ENCODE measurements at places on chromosomes 1 and 21. TPM values are rescaled to one million over a fixed set of nuclear protein-coding genes. Genes with fewer than 3 reads are reported as not detected.

DNA sequence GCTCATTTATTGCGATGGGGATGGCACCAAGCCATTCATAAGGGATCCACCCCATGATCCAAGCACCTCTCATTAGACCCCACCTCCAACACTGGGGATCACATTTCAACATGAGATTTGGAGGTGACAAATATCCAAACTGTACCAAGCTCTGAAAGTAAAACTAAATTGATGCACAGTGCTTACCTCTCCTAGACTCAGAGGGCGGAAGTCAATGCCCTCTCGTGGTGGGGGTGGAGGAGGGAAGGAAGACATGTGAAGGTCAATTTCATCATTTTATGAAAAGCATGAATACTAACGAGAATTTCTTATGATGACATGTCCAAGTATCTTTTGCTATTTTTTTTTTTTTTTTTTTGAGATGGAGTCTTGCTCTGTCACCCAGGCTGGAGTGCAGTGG, 120.0 kb downstream of the PGBD5 start:
- DNase-seq, result no peak

The CLCA4 gene
- total RNA-seq, result not detected

The DNAJC28 gene
- 0.54 TPM for total RNA-seq

DNA sequence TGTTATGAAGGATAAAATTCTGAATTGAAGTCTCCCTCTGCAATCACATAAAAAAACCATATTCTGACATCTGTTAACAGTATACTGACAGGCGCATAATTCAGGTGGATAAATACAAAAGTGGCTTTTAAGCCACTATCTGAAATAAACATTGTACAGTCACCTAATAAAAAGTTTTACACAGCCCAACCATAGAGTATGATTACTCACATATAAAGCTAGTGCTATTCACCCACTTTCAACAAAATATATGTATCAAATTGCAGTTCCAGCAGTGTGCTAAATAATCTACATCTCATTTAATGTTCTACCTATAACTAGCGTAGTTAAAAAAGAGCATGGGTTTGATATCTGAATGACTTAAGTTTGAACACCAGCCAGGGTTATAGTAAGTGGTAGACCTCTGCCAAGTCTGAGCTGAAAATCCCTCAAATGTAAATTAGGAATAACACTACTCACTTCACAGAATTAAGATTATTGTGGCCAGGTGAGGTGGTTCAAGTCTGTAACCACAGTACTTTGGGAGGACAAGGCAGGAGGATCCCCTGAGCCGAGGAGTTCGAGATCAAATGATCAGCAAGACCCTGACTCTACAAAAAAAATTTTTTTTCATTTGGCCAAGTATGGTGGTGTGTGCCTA, 3.9 kb downstream of the EGLN1 start:
- DNase-seq, result no peak

- no peak for DNase-seq
Observed at GRCh38 chr1:115135681-115136080, 46.4 kb upstream of the TSPAN2 start.

- no peak for DNase-seq
Observed at GRCh38 chr1:227786673-227787512, 28.6 kb upstream of the PRSS38 start.

- no peak for DNase-seq
Observed at GRCh38 chr21:43758111-43758641, 17.9 kb downstream of the CSTB start.

- no peak for DNase-seq
Observed at GRCh38 chr21:28770867-28771661, 221.6 kb downstream of the LTN1 start.

The SPAG17 gene
- total RNA-seq, result 0.81 TPM

DNA sequence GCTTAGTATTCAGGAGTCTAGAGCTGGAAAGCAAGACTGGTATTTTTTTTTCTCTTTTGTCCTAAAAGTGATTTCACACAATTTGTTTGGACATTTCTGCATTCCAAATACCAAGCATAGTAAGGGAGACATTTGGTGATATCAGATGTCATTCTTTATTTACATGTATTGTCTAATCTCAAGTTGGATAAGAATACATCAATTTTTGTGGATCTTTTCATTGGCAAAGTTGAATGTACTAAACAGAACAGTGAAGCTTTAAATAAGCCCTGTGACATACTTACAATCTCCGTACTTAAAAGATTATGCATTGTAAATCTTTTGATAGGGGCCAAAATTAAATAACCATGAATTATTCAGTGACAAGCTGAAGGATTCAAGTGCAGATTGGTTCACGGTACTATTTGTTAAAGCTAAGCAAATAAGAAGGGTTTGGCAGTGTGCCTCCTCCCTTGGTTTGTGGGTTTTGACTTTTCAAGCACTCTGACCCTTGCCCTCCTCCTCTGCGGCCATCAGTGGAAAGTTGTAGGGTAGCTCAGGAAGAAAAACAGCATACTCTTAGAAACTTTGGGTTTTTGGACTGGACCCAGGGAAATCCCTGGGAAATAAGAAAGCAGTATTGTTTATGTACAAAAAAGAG, 663.7 kb downstream of the ADGRL2 start:
- DNase-seq, result peak; percentile 13

DNA sequence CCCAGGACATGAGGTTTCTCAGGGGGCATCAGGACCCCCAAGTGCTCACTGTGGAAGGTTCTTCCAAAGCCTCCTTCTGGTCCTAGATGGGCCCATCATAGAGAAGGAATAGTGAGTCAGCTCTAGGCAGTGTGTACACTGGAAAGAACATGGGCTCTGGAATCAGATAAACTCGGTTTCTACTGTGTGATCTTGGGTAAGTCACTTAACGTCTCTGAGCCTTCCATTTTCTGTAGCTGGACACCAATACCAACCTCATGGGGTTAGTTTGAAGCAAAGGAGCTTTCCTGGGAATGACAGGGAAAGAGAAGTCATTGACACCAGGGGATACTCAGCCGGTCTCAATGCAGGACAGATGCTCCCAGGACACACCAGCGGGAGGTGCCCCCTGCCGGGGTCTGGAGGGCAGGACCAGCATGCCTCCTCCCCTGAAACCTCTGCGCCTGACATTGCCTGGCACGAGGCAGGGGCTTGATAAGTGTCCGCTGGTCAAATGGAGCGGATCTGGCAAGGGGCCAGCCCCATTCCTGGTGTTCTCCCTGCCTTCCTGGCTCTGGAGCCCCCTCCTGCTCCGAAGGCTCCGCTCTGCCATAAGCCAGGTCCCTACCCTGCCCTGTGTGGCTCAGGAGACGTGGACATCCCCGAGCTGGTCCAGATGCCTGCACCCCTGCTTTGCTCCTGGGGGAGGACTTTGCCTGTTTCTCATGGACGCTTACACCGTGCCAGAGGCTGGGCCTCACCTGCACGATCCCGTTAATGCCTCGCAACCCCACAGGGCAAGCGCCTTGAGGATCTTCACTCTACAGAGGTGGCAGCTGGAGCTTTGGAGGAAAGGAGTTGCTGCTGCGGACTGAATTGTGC, 52.8 kb downstream of the EDN2 start:
- DNase-seq, result no peak

The SLC45A3 gene
- 78.6 TPM for total RNA-seq

The VWA5B1 gene
- under 0.01 TPM for total RNA-seq

DNA sequence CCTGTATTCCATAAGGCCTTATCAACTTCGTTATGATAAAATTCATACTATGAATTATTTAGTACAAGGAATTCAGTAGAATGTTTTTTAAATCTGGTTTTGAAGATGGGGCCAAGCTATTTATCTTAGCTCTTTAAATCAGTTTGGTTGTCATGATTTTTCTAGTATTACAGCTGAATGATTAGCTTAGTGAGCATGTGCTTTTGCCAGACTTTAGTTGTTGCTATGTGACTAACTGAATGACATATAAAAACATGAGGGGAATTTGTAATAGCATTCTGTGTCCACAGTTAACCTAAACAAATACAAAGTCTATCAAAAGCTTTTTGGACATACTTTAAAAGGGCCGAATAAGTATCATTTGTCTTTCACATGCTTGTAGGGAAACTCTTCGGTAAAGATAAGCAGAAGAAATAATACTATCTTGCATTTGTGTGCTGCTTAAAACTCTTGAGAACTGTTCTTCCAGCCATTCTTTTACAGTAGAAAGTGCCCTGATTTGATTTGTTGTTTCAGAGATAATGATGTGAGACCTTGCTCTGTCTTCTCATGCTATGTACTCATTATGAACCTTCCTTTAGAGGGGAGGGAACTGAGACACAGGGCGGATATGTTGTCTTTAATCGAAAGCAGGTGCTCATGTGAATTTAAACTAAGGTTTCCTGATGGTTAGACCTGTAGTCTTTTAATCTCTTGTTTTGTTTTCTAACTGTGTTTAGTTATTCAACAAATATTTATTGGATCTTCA, 18.8 kb downstream of the NEK7 start:
- DNase-seq, result no peak

The ARHGAP30 gene
- total RNA-seq, result 94.5 TPM

The LIN28A gene
- total RNA-seq, result under 0.01 TPM

DNA sequence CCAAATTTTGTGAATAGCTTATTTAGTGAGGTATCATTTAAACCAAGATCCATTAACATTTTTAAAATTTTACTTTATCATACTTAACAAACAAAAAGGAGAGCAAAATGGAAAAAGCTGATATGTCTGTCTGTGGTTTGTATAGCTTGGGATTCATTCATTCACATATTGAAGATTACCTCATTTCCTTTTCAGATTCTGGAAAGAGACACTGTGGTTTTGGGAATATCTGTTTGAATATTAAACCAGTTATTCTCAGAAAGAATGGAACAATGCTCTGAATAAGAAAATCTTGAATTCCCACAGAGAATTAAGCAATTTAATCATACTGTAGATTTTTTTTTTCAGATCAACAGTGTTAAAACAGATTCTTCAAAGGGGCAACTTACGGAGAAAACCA, 93.8 kb upstream of the PRDX6 start:
- DNase-seq, result no peak

DNA sequence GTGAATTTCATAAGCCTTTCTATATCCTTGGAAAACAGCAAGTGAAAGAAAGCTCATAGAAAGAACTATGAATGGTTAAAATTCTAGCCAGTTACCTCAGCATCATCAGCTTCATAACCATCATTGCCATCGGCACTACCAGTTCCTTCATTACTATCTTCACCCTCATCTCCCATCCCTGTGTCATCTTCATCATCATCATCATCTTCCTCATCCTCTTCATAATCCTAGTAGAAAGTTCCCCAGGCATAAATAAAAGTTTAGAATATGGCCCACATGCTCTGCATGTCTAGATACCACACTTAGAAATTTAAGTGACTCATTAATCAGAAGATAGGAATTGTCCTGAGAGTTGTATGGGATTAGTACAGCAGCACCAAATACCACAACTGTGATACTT, 49.0 kb downstream of the TPR start:
- no peak for DNase-seq

GRCh38 chr21:28952686-28953085, 40.0 kb downstream of the LTN1 start:
- DNase-seq, result no peak

The GBP4 gene
- total RNA-seq, result 46.3 TPM

The S100A12 gene
- total RNA-seq, result 4.8 TPM

The GNAT2 gene
- total RNA-seq, result 0.27 TPM

GRCh38 chr1:90550626-90551406, 166.3 kb downstream of the BARHL2 start:
- DNase-seq, result no peak

DNA sequence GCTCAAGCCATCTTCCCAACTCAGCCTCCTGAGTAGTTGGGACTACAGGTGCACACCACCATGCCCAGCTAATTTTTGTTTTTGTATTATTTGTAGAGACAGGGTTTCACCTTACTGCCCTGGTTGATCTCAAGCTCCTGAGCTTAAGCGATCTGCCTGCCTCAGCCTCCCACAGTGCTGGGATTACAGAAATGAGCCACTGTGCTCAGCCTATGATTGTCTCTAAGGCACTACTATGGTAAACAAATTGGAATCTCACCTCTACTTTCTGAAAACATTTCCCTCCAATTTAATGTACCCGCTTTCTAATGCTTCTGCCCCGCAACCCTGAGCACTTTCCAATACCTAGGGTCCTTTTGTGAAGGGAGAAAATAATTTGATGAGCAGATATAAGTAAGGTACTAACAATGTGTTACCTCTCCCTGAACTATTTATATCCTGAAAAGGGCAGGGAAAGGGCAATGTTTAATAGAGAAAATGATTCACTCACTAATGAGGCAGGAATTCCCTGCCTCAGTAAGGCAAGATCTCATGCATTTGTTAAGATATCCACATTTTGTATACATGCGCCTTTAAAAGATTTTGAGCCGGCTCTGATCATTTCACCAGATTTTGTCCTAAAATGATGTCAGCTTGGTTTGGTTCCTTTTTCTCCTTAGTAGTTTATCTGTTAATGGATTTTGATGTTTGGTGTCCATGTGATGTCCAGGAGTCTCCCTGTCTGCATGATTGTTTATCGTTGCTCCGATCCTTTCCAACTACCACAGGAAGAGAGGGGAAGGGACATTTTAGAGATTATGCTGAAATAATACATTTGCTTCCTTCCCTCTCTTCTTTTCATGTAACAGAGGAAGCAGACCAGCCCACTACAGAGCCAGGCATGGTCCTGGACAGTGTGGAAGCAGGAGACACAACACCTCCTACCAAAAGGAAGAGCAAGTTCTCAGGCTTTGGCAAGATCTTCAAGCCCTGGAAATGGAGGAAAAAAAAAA, 47.3 kb upstream of the RCC1 start:
- DNase-seq, result no peak

GRCh38 chr1:62131093-62131725, 63.4 kb upstream of the L1TD1 start:
- peak; percentile 43 for DNase-seq

GRCh38 chr1:223837206-223837605, 8.5 kb downstream of the TP53BP2 start:
- no peak for DNase-seq

- DNase-seq, result peak; percentile 30
Observed at GRCh38 chr1:158035976-158036583, 42.6 kb downstream of the KIRREL1 start.

- no peak for DNase-seq
Observed at GRCh38 chr1:788835-789234, 102.4 kb upstream of the OR4F16 start.

The FCRL5 gene
- total RNA-seq, result 1.1 TPM

GRCh38 chr1:167339405-167339804, 118.7 kb downstream of the POU2F1 start:
- DNase-seq, result no peak

The TFF2 gene
- not detected for total RNA-seq

GRCh38 chr1:53654216-53655210, 84.5 kb downstream of the GLIS1 start:
- DNase-seq, result peak; percentile 49

- DNase-seq, result peak; percentile 78
Observed at GRCh38 chr1:205692423-205692822, 12.1 kb upstream of the SLC45A3 start.
